Liver (tissue), 10 donors: ENCODE measurements at places on chromosomes 12 and 14.

GRCh38 chr14:28361486-28361885 lies 405.1 kb upstream of the FOXG1 start:
- no peak for DNase-seq

DNA sequence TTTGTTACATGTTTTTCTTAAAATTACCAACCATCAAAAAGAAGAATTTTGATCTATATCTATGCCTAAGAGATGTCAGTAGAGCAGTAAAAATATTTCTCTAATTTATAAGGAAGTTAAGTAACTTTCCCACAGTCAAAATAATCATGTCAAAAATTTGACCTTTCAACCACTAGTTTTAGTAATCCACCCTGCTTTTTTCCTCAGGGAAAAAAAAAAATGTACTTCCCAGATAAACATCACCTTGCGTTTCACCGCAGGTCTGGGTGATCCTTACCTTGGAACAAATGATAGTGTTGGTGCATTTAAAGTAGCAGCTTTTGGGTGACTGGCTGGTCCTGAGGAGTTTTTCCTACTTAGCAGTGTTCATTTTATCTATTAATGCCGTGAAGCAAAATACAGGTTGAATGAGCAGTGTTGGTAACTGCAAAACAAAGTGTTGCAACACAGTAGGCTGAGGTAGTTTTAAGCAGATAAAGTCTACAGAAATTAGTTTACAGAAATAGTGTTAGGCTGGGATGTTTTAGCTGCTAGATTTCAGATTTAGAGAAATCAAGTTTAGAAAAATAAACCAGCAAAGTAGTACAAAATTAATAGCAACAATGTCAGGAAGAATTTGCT lies 137.2 kb upstream of the DNM1L start:
- DNase-seq: no peak

DNA sequence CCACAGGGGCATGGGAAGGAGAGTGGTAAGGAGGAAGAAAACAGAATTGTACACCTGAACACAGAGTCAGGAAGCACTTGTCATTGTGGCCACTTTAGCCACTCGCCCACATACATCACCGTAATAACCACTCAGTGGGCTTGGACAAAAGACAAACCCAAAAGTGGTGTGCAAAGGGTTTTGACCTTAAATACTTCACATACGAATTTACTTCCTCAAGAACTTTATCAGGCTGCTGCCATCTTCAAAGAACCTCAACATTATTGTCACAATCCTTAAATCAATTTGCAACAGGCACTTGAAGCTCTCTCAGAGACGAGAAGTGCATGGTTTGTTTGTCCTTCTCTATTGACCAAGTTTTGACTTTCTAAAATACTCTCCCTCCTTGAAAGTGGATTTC lies 187.3 kb upstream of the EGLN3 start:
- no peak for DNase-seq

DNA sequence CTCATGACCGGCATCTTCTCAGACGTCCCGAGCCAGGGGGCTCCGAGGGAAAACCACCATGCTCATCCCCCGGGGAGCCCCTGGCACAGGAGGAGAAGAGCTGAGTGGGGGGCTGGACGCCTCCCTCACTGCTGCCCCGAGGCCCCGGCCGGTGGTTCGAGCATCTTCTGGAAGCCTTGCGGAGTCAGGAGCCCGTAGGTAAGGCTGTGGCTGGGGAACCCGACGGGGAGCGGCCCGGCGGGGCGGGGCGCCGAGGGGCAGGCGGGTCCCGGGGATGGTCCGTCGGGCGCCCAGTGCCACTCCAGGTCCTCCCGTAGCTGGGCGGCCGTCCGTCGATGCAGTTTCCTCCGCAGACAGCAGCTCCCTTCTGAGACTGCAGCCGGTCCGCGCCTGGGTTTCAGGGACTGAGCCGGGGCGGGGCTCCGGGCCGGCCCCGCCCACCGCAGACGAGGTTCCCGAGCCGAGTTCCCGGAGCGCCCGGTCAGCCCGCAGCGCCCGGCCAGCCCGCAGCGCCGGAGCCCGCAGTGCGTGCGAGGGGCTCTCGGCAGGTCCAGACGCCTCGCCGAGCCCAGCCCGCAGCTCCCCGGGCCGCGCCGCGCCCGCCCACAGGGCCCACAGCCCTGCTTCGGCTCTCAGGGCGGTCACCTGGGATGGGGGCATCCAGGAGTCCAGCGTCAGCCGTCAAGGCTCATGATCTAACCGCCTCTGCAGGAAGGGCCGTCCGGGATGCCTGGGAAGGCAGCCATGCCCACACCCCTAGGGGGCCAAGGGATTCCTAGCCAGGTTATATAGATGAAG lies at the start of gene PGF:
TSS of gene PGF (minus strand) at position 369 of the 798 bp plus-strand sequence. CDS start at position 14, 355 bp downstream.
- DNase-seq: peak; percentile 75

- no peak for DNase-seq
Observed at GRCh38 chr12:84875241-84875640, 37.4 kb downstream of the SLC6A15 start.

- no peak for DNase-seq
Observed at GRCh38 chr12:94699801-94700200, 49.4 kb upstream of the TMCC3 start.

DNA sequence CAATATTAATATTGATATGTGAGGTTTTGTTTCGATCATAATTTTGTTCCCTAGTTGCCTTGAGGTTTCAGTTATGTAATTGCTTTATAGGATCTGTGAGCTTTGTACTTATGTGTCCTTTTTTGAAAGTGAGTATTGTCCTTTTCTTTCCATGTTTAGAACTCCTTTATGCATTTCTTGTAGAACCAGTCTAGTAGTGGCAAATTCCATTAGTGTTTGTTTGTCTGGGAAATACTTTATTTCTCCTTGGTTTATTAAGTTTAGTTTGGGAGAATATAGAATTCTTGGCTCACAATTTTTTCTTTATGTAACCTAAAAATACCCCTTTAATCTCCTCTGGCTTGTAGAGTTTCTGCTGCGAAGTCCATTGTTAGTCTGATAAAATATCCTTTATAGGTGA lies 127.5 kb upstream of the KITLG start:
- no peak for DNase-seq

DNA sequence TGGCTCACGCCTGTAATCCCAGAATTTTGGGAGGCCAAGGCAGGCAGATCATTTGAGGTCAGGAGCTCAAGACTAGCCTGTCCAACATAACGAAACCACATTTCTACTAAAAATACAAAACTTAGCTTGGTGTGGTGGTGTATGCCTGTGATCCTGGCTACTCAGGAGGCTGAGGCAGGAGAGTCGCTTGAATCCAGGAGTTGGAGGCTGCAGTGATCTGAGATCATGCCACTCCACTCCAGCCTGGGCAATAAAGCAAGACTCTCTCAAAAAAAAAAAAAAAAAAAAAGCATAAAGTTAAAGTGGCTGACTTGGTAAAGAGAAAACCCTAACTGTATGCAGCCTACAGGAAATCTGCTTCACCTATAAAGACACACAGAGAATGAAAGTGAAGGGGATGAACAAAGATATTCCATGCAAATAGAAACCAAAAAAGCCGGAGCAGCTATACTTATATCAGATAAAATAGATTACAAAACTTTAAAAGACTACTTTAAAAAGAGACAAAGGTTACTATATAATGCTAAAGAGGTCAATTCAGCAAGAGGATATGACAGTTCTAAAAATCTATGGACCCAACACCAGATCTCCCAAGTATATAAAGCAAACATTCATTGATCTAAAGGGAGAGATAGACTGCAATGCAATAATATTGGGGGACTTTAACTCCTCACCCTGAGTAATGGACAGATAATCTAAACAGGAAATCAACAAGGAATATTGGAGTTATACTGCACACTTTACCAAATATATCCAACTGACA lies 4.1 kb downstream of the CLEC2B start:
- DNase-seq: no peak

DNA sequence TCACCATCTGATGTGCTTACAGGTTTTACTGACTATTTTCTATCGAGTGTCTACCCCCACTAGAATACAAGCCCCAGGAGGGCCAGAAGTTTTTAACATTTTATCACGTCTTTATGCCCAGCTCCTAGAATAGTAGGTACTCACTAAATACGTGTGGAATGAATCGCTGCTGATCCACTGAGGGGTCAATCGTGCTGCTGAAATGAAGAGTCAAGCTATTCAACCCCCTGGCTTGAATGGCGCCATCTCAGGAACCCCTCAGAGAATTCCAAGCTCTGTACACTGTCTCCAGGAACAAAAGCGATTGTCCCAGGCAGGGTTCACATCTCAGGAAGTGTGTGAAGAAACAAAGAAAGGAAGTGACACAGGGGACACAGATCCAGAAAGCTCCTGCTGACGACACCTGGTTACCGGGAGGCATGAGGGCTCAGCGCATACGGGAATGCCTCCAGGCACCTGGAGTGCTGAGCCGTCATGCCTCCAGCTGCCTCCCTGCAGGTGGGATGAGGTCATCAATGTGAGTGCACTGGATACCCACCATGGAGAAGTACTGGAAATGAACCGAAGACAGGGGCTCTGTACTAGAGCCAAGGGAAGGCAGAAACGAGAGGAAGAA lies 45.6 kb downstream of the PITPNM2 start:
- DNase-seq: no peak

DNA sequence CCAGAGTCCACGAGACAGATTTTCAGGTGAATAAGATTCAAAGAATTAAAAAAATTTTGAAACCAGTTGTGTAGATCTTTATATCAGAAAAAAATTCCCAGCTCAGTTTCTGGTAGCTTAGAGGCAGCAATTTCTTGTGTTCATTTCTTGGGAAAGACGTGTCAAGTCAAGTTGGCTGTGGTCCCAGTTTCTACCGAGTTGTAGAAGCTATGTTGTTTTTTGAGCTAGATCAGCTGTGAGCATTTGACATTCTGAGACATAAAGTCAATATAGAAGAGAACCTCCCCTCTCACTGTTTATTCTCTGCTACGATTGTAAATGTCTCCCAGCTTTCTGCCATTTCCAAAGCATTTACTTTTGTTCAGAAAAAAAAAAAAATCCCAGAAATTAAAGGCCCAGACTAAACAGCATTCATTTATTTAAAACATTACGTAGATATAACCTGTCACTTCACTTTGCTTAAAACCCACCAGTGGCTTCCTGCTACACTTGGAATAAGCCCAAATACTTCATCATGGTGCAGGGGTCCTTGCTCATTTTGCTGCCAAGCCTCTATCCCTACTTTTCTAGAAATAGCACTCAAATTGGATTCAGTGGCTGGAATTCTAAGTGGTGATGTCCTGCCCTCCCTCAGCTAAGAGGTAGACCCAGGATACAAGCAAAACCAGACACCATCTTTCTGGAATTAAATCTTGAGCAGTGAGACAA lies 20.6 kb upstream of the PYGL start:
- peak; percentile 46 for DNase-seq

DNA sequence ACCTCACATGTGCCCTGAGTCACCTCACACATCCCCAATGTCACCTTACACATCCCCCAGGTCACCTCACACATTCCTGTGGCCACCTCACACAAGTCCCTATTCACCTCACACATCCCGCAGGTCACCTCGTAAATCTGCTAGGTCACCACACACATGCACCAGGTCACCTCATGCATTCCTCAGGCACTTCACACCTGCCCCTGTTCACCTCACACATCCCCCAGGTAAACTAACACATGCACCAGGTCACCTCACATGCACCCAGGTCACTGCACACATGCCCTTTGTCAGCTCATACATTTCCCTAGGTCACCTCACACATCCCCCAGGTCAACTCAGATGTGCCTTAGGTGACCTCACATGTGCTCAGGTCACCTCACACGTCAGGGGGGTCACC lies 639.8 kb downstream of the TMEM121 start:
- no peak for DNase-seq

DNA sequence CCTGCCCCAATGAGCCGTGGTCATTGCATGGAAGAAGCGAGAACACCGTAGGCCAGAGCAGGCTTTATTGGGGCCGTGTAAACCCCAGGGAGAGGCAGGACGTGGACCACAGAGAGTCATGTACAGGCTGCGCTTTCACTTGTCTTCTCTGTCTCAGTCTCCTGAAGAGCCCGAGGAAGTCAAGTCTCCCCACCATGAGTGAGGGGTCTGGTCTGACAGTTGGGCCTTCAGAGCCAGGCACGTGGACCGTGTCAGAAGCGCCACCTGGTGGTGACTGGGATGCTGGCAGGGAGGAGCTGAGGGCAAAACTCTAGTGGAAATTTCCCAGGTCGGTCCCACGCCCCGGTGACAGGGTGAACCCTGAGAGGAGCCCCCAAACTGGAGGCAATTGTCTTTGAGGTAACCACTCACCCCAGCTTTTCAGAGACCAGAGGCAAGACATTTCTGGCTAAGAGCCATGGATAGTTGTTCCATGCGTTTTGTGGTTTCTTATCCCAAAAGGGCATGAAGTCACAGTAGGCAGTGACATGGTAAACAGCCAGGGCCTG lies 17.4 kb downstream of the RPS6KL1 start:
- DNase-seq: peak; percentile 89

- DNase-seq: no peak
Observed at GRCh38 chr14:96309133-96309895, 53.3 kb downstream of the BDKRB1 start.

DNA sequence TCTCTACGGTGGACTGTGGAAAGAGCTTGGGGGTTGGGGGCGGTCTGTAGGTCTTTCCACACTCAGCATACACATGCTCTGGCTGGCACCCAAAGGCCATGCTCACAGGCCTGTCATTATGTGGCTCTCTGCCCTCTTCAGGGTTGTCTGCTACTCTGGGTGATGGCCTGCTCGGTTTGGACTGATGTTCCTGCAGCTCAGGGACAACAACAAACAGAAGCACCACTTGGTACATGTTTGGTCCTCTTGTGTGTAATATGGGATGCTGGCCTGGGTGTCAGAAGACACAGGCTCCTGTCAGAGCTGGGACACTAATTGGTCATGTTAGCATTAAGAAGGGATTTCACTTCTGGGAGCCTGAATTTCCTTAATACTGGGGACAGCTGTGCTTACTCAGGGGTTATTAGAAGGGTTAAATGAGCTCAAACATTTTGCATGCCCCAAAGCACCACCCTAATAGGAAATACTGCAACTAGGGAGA lies 32.7 kb upstream of the SELPLG start:
- peak; percentile 53 for DNase-seq

- DNase-seq: peak; percentile 42
Observed at GRCh38 chr14:58107947-58108552, 44.0 kb downstream of the ARMH4 start.

- no peak for DNase-seq
Observed at GRCh38 chr12:32545413-32545980, 133.6 kb upstream of the DNM1L start.

DNA sequence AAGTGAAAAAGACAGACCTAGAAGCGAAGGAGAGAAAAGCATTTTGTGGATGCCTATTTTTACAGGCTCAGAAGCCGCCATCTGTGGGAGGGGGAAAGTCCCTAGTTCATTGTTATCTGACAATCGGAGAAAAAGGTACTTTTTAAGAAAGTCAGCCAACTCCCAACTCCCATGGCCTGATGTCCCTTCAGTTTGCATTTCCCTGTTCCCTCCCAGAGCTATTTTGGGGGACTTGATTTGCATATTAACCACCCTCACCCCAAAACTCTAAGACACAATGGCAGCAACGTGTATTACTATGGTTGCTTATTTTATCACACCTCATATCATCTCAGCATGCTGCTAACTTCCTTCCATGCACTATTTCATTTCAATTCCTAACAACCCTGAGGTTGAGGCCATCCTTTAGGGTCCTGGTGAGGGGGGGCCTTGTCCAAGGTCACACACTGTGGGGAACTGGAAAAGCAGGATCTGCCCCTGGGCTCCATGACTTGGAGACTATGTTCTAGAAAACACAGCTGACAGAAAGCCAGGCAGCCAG lies 18.7 kb downstream of the HVCN1 start:
- no peak for DNase-seq
